CD4-positive, alpha-beta T cell treated with Interleukin-6 at 100 ng/mL for 8 hours (primary cell): ENCODE measurements at places on chromosomes 3 and 15.

DNA sequence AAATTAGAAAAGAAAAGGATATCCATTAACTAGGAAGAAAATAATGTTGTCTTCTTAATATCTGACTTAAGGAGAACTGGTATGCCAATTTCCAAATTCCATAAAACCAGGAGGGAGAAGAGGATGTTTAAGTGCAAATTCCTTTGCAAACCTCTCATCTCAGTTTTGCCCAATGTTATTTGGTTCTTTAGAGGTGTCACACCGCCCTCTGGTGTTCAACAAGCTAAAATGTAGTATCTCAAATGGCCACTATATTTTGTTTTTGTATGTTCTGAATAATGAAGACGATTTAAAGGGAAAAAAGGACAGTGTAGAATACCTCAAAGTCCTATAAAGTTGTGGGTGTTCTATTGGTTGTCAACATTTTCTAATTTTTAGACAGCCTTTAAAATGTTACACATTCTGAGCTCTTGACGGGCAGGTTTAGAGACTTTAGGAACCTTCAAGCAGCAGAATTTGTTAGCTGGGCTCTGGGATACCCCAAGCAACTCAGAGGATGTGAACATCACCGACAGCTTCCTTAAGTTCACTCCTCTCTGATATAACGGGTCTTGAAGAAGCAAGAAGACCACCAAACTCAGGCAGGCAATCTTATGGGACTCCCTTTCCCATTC, 458.3 kb downstream of the MFSD1 start:
- peak; percentile 17 for DNase-seq

GRCh38 chr15:80036071-80036470, 23.4 kb upstream of the ZFAND6 start:
- DNase-seq: no peak

DNA sequence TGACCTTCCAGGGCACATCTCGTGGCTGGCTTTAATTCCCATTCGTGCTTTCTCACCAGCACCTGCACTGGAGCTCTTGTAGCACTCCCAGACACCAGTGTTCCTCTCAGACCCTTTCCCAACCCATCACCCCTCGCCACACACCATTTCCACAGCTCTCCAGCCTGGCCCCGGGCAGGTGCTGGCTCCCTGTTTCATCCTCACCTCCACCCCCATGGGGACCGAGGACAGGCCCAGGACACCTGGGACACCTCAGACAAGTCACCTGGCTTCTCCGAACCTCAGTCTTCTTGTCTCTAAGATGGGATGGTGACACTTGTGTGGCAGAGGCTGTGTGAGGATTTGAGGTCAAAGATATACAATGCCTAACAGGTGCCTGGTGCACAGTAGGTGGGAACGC, 27.4 kb upstream of the GP9 start:
- no peak for DNase-seq

DNA sequence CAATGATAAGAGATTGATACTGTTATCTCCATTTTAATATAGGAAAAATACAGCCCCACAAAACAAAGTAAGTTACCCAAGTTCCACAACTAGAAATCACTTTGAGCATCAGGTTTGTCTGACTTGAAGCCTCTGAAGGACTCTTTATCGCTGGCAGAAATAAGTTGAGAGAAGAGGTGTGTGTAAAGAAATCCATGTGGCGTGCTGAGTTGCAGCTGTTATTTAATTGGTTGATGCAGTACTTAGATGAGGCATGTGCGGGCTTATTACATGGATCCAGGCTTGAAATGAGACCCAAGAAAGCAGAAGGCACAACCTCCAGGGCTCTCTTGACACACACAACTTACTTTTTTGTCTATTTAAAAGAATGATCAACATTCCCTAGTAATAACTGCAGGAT, 221.3 kb downstream of the PDZRN3 start:
- DNase-seq: no peak

DNA sequence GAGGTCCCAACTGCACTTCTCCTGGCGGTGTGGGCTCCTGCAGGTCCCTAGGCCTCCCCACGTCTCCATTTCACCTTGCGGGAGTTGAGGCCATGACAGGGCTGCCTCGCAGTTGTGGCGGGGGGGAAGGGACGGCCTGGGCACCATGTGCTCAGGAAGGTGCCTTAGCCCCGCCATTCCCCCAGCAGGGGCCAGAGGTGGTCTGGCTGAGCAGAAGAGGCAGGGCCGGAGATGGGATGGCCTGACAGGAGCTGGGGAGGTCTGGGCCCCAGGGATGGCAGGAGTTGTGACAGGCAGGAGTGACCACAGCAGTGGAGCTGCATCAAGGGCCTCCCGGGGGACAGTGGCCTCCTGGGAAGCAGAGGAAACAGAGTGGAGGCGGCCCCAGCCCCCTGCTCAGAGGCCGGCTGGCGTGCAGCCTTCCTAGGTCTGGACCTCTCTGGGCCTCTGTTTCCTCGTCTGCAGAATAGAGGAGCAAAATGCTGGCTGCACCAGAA, 18.7 kb upstream of the KLF15 start:
- DNase-seq: no peak

- no peak for DNase-seq
Measured at GRCh38 chr3:185270262-185270955, 16.6 kb upstream of the EHHADH start.

GRCh38 chr15:60917461-60918145, 311.5 kb downstream of the RORA start:
- no peak for DNase-seq

GRCh38 chr3:81936817-81937216, 175.4 kb upstream of the GBE1 start:
- DNase-seq: no peak
